Transverse colon (tissue), 4 donors: ENCODE measurements at places on chromosomes 12 and 14. TPM values are rescaled to one million over a fixed set of nuclear protein-coding genes. Genes with fewer than 3 reads are reported as not detected.

DNA sequence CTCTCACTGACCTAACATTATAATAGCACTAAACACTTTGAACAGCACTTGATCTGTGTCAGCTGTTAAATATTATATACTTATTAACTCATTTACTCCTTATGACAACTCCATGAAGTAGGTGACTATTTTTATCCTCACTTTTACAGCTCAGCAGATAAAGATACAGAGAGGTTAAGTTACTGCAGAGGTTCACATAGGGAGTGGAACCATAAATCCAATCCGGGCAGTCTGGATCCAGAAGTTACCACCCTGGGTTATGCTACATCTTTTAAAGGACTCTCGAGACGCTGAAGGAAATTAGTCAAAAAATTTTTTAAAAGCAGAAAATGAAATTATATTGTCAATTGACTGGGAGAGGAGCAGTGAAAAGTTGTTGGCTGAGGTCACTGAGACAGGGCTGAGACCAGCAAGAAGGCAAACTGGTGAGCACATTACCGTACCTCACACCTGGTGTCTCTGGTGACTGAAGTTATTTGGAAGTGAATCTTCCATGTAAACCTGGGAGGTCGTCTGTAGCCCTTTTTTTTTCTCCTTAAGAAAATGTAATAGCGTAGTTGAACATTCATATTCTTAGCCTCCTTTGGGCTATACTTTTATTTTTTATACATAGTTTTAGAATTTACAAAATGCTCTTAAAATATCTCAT is 1.2 kb upstream of the RIMKLB start:
- H3K36me3 ChIP-seq, result no peaks in the 10 kb centered on the region
- no peak for DNase-seq
- H3K4me1 ChIP-seq, result peaks cover 11% of the 10 kb centered on the region
- H3K27me3 ChIP-seq, result no peaks in the 10 kb centered on the region
- peak overlapping the region; percentile 96 for H3K4me3 ChIP-seq

- H3K27me3 ChIP-seq, result no peaks in the 10 kb centered on the region
- no peak overlapping the region for H3K4me3 ChIP-seq
- DNase-seq, result no peak
- H3K4me1 ChIP-seq, result no peaks in the 10 kb centered on the region
- no peaks in the 10 kb centered on the region for H3K36me3 ChIP-seq
Observed at GRCh38 chr12:64909124-64909523, 84.7 kb downstream of the TBC1D30 start.

DNA sequence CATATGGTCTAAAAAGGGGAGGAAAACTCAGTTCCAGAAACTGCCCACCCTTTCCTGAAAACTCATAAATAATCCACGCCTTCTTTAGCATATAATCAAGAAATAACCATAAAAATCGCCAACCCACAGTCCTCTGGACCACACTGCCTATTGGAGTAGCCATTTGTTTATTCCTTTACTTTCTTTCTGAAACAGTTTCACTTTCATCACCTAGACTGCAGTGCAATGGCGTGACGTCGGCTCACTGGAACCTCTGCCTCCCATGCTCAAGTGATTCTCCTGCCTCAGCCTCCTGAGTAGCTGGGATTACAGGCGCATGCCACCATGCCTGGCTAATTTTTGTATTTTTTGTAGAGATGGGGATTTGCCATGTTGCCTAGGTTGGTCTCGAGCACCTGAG is 44.2 kb downstream of the CLMN start:
- H3K4me1 ChIP-seq, result no peaks in the 10 kb centered on the region
- H3K4me3 ChIP-seq, result no peak overlapping the region
- DNase-seq, result no peak
- no peaks in the 10 kb centered on the region for H3K27me3 ChIP-seq
- peak overlapping the region; percentile 84 for H3K27ac ChIP-seq

GRCh38 chr14:54681811-54682261 is 114.9 kb downstream of the SAMD4A start:
- peaks cover 14% of the 10 kb centered on the region for H3K4me1 ChIP-seq
- H3K27ac ChIP-seq, result no peak overlapping the region
- DNase-seq, result no peak
- H3K36me3 ChIP-seq, result no peaks in the 10 kb centered on the region
- no peaks in the 10 kb centered on the region for H3K27me3 ChIP-seq
- no peak overlapping the region for H3K4me3 ChIP-seq

GRCh38 chr12:11693067-11693466 is 43.6 kb downstream of the ETV6 start:
- no peaks in the 10 kb centered on the region for H3K27me3 ChIP-seq
- no peaks in the 10 kb centered on the region for H3K36me3 ChIP-seq

DNA sequence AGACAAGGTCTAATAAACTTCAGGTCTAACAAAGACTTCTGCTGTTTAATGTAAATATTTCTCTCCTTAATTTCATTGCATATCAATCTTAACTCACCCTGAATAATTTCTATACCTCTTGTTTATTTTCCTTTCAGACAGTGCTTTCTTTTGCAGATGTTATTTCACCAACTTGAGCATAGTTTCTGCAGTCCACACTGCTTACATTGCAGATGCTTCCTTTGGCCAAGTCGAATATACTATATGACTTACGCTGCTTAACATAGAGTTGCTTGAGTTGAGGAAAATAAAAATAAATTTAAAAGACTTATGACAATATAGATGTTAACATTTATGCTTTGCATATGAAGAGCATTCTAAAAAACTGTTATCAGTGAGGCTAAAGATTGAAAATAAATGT is 217.7 kb downstream of the PTPRO start:
- H3K27ac ChIP-seq, result no peak overlapping the region
- H3K4me3 ChIP-seq, result no peak overlapping the region
- no peaks in the 10 kb centered on the region for H3K36me3 ChIP-seq
- H3K4me1 ChIP-seq, result peaks cover 35% of the 10 kb centered on the region
- DNase-seq, result no peak

GRCh38 chr14:76727384-76727783 is 33.9 kb upstream of the VASH1 start:
- H3K36me3 ChIP-seq, result no peaks in the 10 kb centered on the region
- no peak for DNase-seq
- no peaks in the 10 kb centered on the region for H3K4me1 ChIP-seq
- H3K27ac ChIP-seq, result no peak overlapping the region
- no peak overlapping the region for H3K4me3 ChIP-seq

DNA sequence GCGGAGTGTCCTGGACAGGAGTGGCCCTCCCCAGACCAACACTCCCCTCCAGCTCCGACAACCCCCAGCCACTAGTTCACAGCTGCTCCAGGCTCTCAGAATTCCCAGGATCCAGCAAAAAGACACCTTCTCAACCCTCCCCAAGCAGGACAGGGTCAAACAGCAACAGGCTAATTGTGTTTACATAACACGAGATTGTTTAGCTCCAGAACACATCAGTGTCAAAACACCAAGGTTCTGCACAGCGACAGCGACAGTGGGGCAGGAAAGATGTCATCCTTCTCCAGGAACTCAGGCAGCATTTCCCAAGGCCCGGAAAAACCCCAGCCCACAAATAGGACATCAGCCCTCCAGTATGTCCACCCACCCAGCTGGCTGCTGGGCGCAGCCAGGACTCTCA is 16.5 kb downstream of the ITPK1 start:
- no peaks in the 10 kb centered on the region for H3K27me3 ChIP-seq
- no peak for DNase-seq
- no peak overlapping the region for H3K4me3 ChIP-seq
- peaks cover 7% of the 10 kb centered on the region for H3K4me1 ChIP-seq

Gene OAS2
- 2.0 TPM for total RNA-seq

Gene NFATC4
- 23.0 TPM for total RNA-seq

Gene KRT73
- not detected for total RNA-seq
